Substantia nigra (tissue), 51 donors: ENCODE measurements at places on chromosomes 6 and 20.

- DNase-seq = no peak
These were observed 75.6 kb upstream of the RNF24 start for GRCh38 chr20:4090756-4091489.

GRCh38 chr6:168962886-168963285 is 290.8 kb downstream of the THBS2 start:
- no peak for DNase-seq

- DNase-seq = no peak
These were observed 50.0 kb downstream of the GJA10 start for GRCh38 chr6:89944181-89944755.

DNA sequence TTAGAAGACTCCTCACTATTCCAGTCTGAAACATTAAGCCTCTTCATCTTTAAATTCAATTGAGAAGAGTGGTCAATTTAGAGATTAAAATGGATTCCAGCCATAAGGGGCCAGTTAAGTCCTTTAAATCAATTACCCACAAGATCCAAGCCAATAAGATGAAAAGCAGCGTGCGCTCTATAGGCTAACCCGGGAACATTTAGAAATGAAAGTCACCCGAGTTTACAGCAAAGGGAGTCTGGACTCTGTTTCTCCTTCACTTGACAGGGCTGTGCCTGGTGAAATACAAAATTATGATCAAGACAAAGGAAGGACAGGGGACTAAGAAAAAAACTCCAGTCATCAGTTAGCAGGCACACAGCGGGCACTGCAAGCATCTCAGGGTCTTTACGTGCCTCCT is 393.7 kb downstream of the QKI start:
- no peak for DNase-seq

DNA sequence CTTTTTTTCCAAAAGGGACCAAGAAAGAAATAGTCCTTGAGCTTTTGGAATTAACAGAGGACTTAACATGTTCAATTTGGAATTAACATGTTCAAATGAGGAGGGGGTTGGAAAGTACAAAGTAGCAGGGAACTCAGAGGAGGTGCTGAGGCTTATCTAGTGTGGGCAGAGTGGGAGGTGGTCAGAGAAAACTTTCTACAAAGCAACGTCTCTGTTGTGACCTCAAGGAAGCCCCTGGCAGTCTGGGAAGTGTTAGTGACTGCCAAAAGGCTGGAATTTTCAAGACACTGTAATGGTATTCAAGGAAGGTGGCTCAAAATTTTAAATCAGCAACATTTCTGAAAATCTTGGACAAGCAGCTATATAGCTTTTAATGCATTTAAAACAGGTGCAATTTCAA is 7.3 kb downstream of the ECI2 start:
- DNase-seq = no peak
